ENCODE measurements at places on chromosomes 3 and 15.

- DNase-seq, result no peak
These were observed 182.4 kb downstream of the ANXA2 start for GRCh38 chr15:60215225-60215963.

DNA sequence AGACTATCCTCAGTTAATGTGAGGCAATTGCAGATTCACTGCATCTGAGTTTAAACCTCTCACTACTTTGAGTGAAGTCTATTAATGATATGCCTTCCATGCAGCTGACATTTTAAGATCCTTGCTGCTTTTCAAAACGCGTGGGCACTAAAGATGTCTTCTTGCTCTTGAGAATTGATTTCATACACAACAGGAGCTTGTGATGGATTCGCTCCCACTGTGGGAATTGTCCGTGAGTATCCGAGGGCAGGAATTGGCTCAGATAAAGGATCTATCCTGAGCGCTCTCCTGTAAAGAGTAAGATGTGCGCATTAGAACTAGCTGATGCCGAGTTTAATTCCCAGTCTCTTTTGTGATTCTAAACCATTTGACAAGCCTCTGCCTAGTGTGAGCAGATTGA lies 167.9 kb downstream of the ROBO2 start:
- no peak for DNase-seq

DNA sequence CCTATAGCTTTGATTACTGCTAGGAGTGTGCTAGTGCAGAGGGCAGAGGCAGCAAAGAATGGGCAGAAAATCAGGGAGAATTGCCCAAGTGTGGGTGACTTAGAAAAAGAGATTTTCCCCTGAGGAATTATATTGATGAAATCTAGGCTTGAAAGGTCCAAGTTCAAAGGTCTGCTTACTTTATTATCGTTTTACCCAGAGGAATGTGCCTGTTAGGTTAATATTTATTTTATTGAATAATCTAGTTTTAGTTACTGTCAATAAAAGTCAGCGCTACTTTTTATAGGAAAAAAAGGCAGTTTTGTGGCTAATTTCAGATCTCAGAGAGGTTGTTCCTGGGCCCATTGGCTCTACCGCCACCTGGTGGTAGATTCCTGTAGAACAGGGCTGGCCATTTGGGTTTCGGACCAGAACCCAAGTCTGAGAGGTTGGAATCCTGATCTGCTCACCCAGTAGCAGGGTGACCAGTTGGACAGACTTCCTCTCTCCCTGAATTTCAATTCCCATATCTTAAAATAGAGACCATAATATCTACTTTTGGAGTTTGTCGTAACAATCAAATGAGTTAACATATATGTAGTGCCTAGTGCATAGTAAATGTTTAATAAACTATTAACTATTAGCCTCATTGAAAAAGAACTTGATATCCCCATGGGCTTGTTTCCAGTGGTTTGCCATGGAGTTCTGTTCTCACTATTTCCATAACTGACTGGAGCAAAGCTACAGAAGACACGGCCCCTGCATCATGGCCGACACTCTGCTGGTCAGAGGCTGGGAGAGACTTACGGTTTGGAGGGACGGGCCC lies 62.7 kb upstream of the ZNF148 start:
- DNase-seq, result peak; percentile 90

- DNase-seq, result no peak
These were observed 237.5 kb upstream of the ROPN1 start for GRCh38 chr3:124229420-124229819.

GRCh38 chr3:59764171-59764570 lies 714.3 kb upstream of the CFAP20DC start:
- DNase-seq, result no peak

DNA sequence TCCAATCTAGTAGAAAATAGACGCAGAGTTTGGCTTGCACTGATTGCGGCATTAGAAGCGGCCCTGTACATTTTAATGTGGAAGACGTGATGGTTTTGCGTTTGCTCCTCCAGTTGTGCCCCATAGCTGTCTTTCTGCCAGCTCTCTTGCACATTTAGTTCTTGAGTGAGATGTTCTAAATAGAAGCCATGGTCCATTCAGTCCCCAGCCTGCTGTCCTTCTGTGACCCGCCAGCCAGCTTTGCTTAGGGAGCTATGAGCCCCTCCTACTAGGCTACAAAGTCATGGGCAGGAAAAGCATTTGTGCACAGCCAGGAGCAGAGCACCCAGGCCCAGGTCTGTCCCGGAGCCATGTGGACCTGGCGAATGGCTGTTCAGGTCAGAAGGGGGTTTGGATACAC lies 50.3 kb downstream of the APBA2 start:
- no peak for DNase-seq

DNA sequence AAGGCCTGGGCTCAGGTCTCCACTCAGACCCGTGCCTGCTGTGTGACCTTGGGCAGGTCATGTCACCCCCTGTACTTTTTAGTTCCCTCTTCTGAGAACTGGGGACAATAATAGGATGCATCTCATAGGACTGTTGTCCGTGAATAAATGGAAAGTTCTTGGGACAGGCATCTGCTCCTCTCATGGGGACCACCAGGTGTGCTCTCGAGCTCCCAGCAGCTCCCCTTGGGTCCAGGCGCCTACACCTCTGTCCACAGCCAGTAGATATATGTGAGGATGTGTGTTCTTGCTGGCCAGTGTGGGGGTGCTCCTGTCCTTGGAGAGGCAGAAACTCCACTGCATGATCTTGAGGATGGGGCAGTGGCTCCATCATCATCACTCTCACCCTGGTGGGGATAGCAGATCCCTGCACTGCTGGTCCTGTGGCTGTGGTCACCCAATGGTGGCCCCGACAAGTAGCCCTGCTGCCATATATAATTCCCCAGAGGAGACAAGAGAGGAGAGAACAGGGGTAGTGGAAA lies 257.6 kb upstream of the TLE3 start:
- no peak for DNase-seq

DNA sequence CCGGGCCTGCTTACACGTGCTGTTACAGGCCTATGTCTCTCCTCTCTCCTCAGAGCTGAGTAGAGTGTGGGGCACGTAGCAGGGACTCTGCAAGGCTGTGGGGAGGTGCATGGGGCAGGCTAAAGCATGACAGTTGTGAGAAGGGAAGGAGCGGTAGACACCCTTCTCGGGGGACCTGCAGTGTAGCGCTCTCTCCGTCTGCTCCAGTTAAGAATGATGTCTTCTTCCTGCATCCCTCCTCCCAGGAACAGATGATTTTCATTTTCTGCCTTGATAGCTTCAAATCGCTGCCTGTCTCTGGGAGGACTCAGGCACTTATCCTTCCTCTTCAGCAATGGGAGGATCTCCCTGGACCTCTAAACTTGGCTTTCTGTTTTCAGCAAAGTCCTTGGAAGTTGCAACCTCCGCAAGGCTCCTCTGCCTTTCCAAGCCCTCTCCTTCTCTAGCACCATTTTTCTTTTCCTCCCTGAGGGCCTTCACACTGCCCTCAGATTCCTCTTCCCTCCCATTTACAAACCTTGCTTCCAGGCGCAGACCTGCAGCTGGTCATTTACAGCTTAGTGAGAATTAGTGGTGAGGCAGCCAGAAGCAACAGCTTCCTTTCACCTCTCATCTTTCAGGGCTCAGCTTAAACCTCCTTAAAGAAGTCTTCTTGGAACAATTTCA lies 23.4 kb upstream of the TLE3 start:
- DNase-seq, result no peak

- no peak for DNase-seq
These were observed 373.7 kb upstream of the NECTIN3 start for GRCh38 chr3:110697961-110698360.

DNA sequence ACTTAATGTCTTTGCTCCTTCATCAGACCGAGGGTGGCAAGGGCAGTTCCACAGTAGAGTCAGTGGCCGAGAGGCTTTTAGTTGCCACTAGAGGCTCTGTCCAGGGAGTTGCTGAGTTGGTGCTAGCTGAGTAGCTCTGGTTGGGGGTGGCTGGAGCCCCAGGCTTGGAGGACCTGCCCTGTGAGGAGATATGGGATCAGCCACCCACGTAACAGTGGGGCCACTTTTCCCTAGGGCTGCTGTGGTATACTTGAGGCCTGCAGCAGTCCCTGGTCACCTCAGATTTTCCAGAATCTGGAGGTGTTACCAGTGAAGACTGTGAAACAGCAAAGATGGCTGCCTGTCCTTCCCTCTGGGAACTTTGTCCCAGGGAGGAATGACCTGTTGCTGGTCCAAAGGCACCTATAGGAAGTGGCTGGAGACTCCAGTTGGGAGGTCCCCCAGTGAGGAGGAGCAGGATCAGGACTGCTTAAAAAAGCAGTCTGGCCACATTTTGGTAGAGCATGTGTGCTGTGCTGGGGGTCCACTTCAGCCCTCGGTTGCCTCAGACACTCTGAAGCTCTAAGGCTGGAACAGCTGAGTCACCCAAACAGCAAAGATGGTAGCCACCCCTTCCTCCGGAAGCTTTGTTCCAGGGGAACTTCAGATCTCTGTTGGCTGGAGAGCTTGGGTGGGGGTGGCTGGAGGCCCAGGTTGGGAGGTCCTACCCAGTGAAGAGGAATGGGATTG lies 72.9 kb downstream of the AKAP13 start:
- DNase-seq, result no peak

- no peak for DNase-seq
These were observed 44.4 kb downstream of the PDZRN3 start for GRCh38 chr3:73580343-73580742.

GRCh38 chr3:124516333-124516732 lies 213.9 kb upstream of the UMPS start:
- DNase-seq, result no peak

DNA sequence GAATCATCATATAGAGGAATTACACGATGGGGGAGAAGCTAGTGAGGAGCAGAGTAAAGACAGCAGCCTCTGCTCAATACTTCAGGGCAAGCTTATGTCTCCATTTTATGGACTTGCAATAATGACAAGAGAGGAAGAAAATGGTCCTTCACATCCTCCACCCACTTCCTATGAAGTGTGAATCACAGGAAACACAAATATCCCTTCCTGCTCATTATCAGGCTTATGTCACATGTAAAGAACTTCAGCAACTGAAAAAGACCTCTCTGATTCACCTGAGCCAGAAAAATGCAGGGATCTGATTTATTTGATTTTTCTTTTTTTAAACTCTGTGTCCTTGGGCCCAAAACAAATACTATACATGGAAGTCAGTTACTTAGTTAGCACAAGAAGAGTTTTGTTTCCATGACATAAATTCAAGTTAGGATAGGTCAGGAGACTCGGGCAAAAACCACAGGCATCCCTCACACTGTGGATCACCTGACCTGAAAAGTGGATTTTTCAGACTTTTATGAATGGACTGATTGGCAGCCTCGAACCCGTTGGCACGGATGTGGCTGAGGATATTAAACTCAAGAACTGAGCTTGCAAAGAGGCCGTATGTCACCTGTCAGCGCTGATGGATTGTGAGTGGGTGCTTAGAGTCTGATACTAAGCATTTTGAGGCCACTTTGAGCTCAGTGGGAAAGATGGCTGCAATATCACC lies 620.8 kb upstream of the MDFIC2 start:
- DNase-seq, result no peak

DNA sequence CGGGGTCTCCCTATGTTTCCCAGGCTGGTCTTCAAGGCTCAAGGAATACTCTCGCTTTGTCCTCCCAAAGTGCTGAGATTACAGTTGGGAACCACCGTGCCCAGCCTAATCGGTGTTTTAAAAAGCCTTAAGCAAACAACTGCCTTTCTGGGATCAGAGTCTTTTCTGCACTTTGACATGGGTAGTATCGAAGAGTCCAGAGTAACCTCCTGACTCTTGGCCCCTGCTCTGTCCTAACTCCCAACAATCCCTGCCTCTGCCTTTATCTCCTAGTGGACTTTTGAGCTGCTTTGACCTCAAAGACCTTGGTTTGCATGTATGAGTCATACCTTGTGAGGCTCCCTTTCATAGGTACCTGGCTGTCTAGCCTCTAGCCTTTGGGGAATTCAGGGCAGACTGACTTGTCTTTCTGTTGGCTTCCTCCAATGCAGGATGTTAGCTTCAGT lies 21.0 kb upstream of the HACD2 start:
- no peak for DNase-seq

DNA sequence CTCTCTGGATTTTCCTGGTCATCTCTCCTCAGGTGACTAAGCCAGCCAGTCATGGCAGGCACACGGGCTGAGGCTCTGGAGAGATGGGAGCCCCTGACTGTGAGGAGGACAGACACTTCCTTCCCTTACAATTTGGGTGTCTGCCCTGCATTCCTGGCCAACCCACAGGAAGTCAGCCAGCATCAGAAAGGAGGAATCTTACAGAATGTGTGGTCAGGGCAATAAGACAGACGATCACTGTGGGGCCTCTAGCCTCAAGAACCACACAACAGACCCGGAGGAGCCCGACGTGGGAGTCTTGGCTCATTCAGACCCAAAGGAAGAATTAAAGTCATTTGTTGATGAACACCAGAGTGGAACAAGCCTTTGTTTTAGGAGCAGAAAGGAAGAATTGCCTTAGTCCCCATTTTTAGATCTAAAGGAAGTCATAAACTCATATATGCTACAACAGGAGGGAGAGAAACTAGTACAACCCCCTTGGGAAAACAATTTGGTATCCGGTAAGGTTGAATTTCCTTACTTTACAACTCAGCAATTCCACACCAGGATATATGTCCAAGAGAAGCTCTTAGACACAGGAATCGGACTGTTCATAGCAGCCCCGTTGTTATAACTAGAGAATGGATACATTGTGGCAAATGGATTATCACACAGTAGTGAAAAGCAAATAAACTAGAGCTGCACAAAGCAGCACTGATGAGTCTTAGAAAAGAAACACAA lies 62.2 kb downstream of the ABTB1 start:
- no peak for DNase-seq

DNA sequence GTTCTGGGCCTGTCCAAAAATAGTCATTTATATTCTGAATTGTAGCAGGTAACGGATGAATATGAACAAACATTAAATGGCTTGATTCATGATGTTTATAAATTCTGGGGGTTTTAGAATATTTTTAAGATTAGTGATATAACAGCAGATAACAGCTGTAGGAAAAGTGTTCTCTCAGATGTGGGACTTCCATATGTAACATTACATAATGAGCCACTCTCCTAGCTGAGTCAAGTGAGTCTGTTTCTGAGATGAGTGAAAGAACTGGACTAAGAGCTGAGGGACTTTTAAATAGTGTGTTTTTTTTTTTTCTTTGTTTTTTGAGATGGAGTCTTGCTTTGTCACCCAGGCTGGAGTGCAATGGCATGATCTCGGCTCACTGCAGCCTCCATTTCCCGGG lies 13.9 kb downstream of the YEATS2 start:
- DNase-seq, result no peak

DNA sequence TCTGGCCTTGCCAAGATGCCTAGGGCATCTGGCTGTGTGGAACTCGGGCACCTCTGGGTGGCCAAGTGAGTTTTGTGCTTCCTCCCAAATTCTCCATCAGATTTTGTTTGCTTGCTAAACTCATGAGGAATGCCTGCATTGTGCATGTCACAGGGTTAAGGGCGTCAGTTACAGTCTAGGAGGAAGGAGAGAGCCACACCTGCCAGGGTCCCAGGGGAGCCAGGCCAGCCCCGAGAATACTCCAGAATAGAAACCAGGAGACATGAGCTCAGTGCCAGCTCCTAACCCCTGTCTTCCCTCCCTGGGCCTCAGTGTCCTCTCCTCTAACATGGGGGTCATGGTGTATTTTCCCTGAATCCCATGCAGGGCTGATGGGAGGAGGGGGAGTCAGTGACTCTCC lies 22.0 kb upstream of the SKOR1 start:
- no peak for DNase-seq

- DNase-seq, result no peak
These were observed 1375.1 kb upstream of the ALCAM start for GRCh38 chr3:103991461-103992115.

GRCh38 chr3:165920984-165921383 lies 83.8 kb upstream of the BCHE start:
- DNase-seq, result no peak

Data from H1 (cell line).